A549 treated with DMSO at 1 μM for 4 hours (cell line): ENCODE measurements at places on chromosomes 1 and 21. TPM values are rescaled to one million over a fixed set of nuclear protein-coding genes. Genes with fewer than 3 reads are reported as not detected.

Gene RUNX3
- 5.1 to 9.6 TPM (median 6.2 TPM) in 5 replicates for total RNA-seq

Gene OPRD1
- 0.03 to 0.06 TPM (median 0.05 TPM) in 5 replicates for total RNA-seq

Gene SH2D1B
- total RNA-seq = 0.03 to 0.15 TPM (median 0.11 TPM) in 5 replicates

Gene VWA5B1
- not detected in 5 replicates for total RNA-seq

Gene CR1L
- total RNA-seq = not detected in 5 replicates

Gene SLC26A9
- total RNA-seq = 0.04 to 0.14 TPM (median 0.08 TPM) in 5 replicates

Gene ADAMTSL4
- 2.0 to 3.5 TPM (median 2.9 TPM) in 5 replicates for total RNA-seq

Gene FAM78B
- 0.15 to 0.38 TPM (median 0.36 TPM) in 5 replicates for total RNA-seq

Gene RAB3B
- 6.9 to 11.3 TPM (median 9.1 TPM) in 5 replicates for total RNA-seq

Gene ADCY10
- total RNA-seq = 0.08 to 0.17 TPM (median 0.12 TPM) in 5 replicates

Gene CDK18
- total RNA-seq = 0.66 to 1.3 TPM (median 1.1 TPM) in 5 replicates

Gene NBPF4
- 0.14 to 0.25 TPM (median 0.25 TPM) in 5 replicates for total RNA-seq

Gene C1orf159
- total RNA-seq = 11.5 to 16.4 TPM (median 12.5 TPM) in 5 replicates

Gene RASSF5
- total RNA-seq = 1.2 to 1.6 TPM (median 1.3 TPM) in 5 replicates

Gene LAD1
- total RNA-seq = 0.55 to 1.1 TPM (median 0.66 TPM) in 5 replicates

Gene ELF3
- 238 to 280 TPM (median 261 TPM) in 5 replicates for total RNA-seq

Gene DENND2C
- 0.28 to 0.72 TPM (median 0.41 TPM) in 5 replicates for total RNA-seq

Gene MYCL
- total RNA-seq = 1.1 to 1.6 TPM (median 1.3 TPM) in 5 replicates

Gene FAF1
- total RNA-seq = 35.8 to 46.0 TPM (median 42.2 TPM) in 5 replicates

Gene CFHR3
- total RNA-seq = 0.14 to 0.30 TPM (median 0.22 TPM) in 3 of 5 replicates, not detected in the others

Gene CLIC4
- 31.5 to 51.9 TPM (median 41.0 TPM) in 5 replicates for total RNA-seq

Gene RASAL2
- total RNA-seq = 19.2 to 25.4 TPM (median 21.6 TPM) in 5 replicates

Gene IL20
- not detected in 5 replicates for total RNA-seq

Gene CLCNKA
- total RNA-seq = 0.08 to 0.24 TPM (median 0.09 TPM) in 3 of 5 replicates, not detected in the others

Gene LINGO4
- total RNA-seq = not detected in 5 replicates
